HCEC 1CT (cell line): ENCODE measurements at places on chromosomes 16 and 17.

DNA sequence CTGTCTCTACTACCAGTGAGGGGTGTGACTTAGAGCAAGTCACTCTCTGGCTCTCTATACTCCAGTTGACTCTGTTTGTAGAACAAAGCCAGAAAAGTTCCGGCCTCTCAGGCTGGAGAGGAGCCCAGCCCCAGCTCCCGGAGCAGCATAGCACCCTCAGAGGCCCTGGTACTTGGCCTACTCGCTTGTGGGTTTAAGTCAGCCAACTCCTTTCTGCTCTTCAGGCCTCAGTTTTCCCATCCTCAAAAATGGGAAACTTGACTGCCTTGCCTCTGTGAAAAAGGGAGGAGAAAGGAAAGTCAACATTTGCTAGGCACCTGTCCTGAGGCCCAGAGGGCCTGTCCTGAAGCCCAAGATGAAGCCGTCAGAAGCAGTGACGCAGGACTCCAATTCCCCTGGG, 1.1 kb downstream of the CHST6 start:
- DNase-seq = no peak

DNA sequence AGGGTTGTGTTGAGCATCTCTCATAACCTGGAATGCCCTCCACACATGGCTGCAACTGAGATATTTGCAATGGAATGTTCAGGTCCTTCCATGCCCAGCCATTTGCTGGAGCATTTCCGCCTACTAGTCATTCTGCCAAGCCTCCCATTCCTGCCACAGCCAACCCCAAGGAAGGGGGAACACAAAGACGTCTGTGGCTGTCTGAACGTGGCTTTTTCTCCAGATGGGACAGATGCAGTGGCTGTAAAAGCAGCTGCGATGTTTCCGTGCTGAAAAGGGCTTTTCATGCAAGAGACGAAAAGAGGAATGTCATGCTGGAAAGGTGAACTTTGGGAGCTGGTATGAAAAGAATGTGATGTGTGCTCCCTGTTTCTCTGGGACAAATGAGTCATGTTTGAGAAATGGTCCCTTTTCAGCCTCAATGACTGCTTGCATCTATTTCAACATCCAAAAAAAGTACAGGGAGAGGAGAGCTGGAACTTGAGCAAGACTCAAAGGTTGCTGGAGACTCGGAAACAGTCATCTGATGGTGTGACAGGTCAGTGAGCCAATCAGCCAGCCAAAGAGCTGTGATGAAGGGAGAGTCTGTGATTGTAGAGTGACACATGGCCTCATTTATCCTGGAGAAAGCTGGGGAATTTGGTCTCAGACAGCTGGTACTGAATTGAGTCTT, 208.9 kb downstream of the SHISA9 start:
- peak; percentile 2 for DNase-seq

DNA sequence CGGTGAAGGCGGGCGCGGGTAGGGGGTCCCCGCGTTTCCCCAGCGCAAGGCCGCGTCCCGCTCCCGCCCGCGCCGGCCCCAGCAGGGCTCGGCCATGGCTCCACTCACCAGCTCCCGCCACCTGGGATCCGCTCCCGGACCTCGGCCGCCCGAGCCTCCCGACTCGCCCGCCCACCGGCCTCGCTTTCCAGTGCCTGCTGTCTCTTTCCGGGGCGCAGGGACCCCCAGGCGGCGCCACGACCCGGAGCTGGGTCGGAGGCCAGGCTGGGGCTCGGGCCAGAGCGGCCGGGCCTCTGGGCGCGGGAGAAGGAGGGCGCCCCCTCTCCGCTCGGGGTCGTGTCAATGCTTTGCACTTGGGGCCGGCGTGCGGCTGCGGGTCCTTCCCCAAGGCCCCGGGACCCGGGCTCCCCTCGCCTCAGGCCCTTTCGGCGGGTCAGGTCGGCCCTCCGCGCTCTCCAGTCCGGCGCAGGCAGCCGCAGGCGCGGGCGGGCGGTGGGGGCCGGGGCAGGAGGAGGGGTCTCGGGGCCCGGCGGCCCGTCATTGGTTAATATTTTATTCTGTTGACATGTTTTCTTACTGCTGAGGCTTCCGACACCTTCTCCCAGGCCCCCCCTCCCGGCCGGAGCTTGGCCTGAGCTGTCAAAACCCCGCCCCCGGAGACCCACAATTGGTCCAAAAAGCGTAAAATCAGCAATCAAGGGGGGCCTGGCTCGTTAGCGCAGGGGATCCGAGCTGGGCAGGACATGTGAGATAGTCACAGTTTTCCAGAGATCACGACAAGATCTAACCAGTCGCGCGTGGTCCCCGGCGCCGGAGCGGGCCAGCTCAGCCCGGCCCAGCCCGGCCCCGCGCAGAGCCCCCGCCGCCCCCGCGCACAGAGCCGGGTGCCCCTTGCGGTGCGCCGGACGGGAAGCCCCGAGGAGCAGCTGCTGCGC, at the start of gene TBX2:
TBX2 (plus strand) TSS at position 713 of the 935 bp plus-strand sequence. CDS start 334 bp downstream, outside the sequence.
- DNase-seq = peak; percentile 93

GRCh38 chr17:78497115-78497540, 80.1 kb downstream of the DNAH17 start:
- DNase-seq = peak; percentile 54

- DNase-seq = no peak
Measured at GRCh38 chr17:52178012-52178411, 19.5 kb upstream of the CA10 start.

GRCh38 chr16:17380613-17381012, 90.1 kb downstream of the XYLT1 start:
- peak; percentile 3 for DNase-seq

- DNase-seq = no peak
Measured at GRCh38 chr16:72199761-72200337, 27.9 kb upstream of the PMFBP1 start.

GRCh38 chr16:22054847-22055590, 37.3 kb upstream of the VWA3A start:
- DNase-seq = no peak

- DNase-seq = peak; percentile 26
Measured at GRCh38 chr16:57192720-57193486, 6.8 kb downstream of the RSPRY1 start.

DNA sequence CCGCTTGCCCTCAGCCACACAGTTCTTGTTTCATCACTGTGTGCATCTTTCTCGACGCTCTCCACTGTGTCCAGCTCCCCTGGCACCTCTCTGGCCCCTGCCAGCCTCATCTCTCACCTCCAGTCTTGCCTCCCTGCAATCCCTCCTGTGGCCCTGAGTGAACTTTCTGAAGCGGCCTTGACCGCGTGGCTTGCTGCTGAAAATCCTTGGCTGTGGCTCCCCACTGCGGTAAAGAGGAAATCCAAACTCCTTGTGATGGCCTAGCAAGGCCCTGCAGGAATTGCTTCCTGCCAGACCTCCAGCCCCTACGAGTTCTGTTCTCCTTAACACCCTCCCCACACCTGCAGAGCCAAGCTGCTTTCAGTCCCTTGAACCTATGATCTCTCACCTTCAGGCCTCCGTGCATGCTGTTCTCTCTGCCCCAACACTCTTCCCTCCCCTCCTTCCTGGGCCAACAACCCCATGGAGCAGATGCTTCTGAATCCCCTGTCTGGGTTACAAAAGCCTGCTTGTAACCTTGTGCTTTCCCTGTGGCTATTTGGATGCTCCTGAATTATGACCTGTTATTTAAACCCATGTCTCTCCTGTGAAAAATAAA, 33.6 kb upstream of the BRD7 start:
- DNase-seq = no peak

GRCh38 chr16:68064791-68065365, 20.3 kb upstream of the NFATC3 start:
- DNase-seq = peak; percentile 73

- DNase-seq = no peak
Measured at GRCh38 chr17:56616239-56616638, 22.7 kb downstream of the NOG start.

- no peak for DNase-seq
Measured at GRCh38 chr16:81432937-81433557, 11.6 kb upstream of the CMIP start.

DNA sequence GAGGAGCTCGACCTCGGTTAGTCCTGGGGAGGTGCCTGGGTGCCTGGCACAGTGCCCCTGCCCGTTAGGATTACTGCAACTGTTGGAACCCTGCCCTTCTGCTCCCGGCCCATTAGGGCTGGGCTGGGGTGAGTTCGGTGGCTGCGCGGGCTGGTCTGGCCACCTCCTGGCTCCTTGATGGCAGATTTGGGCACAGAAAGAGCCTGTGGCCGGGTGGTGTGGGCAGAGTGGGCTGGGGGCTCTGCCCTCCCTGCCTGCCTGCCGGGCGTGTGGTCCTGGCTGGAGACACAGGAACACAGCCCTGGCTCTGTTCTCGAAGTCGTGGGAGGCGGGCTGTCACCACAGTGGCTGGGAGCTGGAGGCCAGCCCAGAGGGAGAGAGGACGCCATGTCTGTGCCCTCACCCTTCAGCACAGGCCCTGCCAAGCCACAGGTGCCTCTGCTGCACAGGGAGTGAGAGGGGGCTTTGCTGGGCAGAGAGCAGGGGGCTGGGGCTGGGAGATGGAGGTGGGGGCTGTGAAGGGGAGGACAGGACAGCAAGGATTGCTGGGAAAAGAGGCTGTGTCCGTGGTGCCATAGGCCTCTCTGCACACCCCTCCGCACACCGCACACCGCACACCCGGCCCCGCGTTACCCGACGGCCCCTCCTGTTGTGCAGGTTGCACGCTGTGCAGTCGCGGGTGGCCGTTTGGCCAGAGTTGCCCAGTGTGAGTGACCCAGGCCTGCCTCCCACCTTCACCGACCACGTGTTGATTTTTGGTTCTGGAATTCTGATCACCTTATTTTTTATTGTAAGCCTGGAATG, 236.6 kb upstream of the GSE1 start:
- no peak for DNase-seq

DNA sequence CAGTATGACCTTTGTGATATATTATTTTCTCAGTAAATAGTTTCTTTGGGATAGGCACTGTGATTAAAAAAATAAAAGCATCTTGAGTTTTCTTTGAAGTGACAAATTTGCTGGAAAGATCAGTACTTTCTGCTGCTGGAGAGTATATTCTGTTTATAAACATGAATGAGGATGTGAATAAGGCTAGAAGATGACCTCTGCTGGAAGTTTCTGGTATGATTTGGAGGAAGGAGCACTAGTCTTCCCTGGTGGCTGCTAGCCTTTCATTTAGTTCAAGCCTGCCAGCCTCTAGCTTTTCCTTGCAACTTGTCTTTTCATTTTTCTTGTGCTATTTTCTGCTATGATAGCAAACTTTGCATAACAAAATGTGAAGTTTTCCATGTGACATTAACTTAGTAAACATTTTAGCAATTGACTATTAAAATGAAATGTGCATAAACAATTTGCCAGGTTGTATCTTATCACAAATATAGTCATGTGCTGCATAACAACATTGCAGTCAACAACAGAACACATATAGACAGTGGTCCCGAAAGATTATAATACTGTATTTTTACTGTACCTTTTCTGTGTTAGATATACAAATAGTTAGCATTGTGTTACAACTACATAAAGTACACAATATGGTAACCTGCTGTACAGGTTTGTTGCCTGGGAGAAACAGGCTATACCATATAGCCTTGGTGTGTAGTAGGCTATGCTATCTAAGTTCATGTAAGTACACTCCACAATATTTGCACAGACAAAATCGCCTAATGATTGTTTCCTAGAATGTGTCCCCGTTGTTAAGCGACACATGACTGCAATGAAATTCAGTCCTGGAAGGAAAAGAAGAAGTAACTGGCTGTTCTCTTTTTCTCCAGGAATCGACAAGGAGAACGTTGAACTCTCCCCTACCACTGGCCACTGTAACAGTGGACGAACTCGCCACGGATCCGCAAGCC, 18.1 kb upstream of the RAB11FIP4 start:
- DNase-seq = peak; percentile 68

GRCh38 chr16:20969386-20969785, 68.8 kb downstream of the LYRM1 start:
- no peak for DNase-seq

- DNase-seq = peak; percentile 69
Measured at GRCh38 chr16:85005285-85006069, 5.9 kb downstream of the ZDHHC7 start.

DNA sequence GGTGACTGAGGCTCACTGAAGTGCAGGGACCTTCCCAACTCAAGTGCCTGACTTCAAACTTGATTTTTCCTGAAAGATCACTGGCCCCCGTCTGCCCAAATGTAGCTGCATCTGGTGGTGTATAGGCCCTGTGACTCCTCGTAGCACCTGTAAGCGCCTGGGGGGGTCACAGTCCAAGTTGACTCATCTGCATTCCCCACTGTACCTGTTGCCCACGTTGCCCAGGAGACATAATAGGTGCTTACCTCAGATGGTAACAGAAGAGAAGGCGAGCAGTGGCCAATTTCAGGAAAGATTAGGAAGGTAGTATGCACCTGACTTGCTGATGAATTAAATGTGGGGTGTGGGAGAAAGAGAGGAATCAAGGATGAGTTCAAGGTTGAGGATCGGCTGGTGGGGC, 44.1 kb upstream of the EMP2 start:
- DNase-seq = no peak

DNA sequence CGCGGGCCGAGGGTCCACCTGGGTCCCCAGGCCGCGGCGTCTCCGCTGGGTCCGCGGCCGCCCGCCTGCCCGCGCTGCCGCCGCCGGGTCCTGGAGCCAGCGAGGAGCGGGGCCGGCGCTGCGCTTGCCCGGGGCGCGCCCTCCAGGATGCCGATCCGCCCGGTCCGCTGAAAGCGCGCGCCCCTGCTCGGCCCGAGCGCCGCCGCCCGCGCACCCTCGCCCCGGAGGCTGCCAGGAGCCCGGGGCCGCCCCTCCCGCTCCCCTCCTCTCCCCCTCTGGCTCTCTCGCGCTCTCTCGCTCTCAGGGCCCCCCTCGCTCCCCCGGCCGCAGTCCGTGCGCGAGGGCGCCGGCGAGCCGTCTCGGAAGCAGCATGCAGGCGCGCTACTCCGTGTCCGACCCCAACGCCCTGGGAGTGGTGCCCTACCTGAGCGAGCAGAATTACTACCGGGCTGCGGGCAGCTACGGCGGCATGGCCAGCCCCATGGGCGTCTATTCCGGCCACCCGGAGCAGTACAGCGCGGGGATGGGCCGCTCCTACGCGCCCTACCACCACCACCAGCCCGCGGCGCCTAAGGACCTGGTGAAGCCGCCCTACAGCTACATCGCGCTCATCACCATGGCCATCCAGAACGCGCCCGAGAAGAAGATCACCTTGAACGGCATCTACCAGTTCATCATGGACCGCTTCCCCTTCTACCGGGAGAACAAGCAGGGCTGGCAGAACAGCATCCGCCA, 504 bp downstream of the FOXC2 start:
- peak; percentile 45 for DNase-seq

- DNase-seq = peak; percentile 79
Measured at GRCh38 chr17:41695954-41696757, 7.5 kb downstream of the EIF1 start.

DNA sequence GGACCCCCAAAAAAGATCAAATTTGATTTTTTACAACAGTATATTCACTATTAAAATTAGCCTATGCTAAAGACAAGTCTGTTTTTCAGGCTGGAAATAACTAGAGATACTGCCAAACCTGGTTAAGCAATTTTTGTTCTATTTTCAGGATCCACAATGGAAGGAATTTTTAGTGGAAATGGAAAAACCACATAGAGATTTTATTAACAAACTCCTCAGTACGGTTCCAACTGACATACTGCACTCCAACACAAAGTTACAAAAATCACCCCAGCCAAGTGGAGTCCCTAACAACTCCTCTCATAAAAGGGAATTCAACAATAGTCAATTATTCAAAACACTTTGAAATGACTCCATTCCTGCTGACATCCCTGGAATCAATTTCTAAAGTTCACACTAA, 101.6 kb upstream of the TOB1 start:
- no peak for DNase-seq
